Airway epithelial cell (primary cell): ENCODE measurements at places on chromosomes 2 and 18. TPM values are rescaled to one million over a fixed set of nuclear protein-coding genes. Genes with fewer than 3 reads are reported as not detected.

Gene CHST10
- total RNA-seq, result 3.7 and 4.6 TPM in 2 replicates

Gene TMEM163
- total RNA-seq, result not detected in 2 replicates

Gene KCNK3
- total RNA-seq, result not detected in 2 replicates

Gene VAMP5
- total RNA-seq, result 1.9 and 2.3 TPM in 2 replicates

Gene RBM44
- 0.09 and 0.28 TPM in 2 replicates for total RNA-seq

Gene TUBA3D
- not detected in 2 replicates for total RNA-seq

Gene TNS1
- total RNA-seq, result 4.3 and 8.8 TPM in 2 replicates

Gene CTAGE1
- total RNA-seq, result not detected in 2 replicates

Gene UGT1A4
- 0.33 TPM in 1 of 2 replicates, not detected in the other for total RNA-seq

Gene APCDD1
- 0.28 and 0.35 TPM in 2 replicates for total RNA-seq

Gene LIMS4
- total RNA-seq, result not detected in 2 replicates

Gene GMCL1
- total RNA-seq, result 6.2 and 11.0 TPM in 2 replicates

Gene UGT1A5
- 3.2 TPM in 1 of 2 replicates, not detected in the other for total RNA-seq

Gene UGT1A8
- total RNA-seq, result 0.37 and 0.56 TPM in 2 replicates

Gene ZNF516
- total RNA-seq, result 16.0 and 21.4 TPM in 2 replicates

Gene CD207
- total RNA-seq, result not detected in 2 replicates

Gene ELOA2
- total RNA-seq, result not detected in 2 replicates

Gene RNMT
- 9.7 and 14.8 TPM in 2 replicates for total RNA-seq

Gene MRPL44
- 39.1 and 42.9 TPM in 2 replicates for total RNA-seq

Gene ZNF521
- total RNA-seq, result 0.21 TPM in 1 of 2 replicates, not detected in the other

Gene STK39
- 14.0 and 15.2 TPM in 2 replicates for total RNA-seq

Gene GALR1
- total RNA-seq, result not detected in 2 replicates

Gene SLC4A3
- total RNA-seq, result 5.9 and 6.5 TPM in 2 replicates

Gene LINC00305
- not detected in 2 replicates for total RNA-seq

Gene ATP8B1
- 16.1 and 23.5 TPM in 2 replicates for total RNA-seq

Gene MALL
- total RNA-seq, result 126 and 169 TPM in 2 replicates
